ENCODE measurements at places on chromosomes 3 and 15. TPM values are rescaled to one million over a fixed set of nuclear protein-coding genes. Genes with fewer than 3 reads are reported as not detected.

GRCh38 chr15:100311154-100311625 lies 30.6 kb downstream of the ADAMTS17 start:
- H3K27ac ChIP-seq, result no peak overlapping the region
- no peaks in the 10 kb centered on the region for H3K36me3 ChIP-seq
- H3K4me1 ChIP-seq, result no peaks in the 10 kb centered on the region
- no peak for DNase-seq
- H3K4me3 ChIP-seq, result no peak overlapping the region

DNA sequence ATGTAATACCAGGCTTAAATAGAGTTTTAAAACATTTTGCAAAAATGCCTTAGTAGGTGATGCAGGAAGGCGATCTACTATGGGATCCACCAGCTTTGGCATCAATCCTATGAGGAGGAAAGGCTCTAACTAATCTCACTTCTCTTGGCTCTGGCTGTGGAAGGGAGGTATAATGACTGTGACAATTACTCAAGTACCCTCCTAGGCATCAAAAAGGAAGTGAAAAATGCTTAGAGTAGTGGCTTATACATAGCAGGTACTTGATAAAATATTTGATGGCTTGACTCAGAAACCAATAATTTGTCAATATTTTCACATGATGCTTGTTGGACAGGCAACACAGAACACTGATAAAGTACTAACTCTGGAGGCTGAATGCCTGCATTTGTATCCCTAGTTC lies 34.1 kb upstream of the SERPINI2 start:
- no peaks in the 10 kb centered on the region for H3K27me3 ChIP-seq
- no peaks in the 10 kb centered on the region for H3K4me1 ChIP-seq
- no peak overlapping the region for H3K4me3 ChIP-seq
- H3K27ac ChIP-seq, result no peak overlapping the region

GRCh38 chr3:99559196-99559595 lies 79.2 kb upstream of the COL8A1 start:
- H3K4me1 ChIP-seq, result peaks cover 5% of the 10 kb centered on the region
- H3K36me3 ChIP-seq, result no peaks in the 10 kb centered on the region
- H3K27me3 ChIP-seq, result no peaks in the 10 kb centered on the region
- no peak overlapping the region for H3K27ac ChIP-seq
- DNase-seq, result no peak
- no peak overlapping the region for H3K4me3 ChIP-seq

DNA sequence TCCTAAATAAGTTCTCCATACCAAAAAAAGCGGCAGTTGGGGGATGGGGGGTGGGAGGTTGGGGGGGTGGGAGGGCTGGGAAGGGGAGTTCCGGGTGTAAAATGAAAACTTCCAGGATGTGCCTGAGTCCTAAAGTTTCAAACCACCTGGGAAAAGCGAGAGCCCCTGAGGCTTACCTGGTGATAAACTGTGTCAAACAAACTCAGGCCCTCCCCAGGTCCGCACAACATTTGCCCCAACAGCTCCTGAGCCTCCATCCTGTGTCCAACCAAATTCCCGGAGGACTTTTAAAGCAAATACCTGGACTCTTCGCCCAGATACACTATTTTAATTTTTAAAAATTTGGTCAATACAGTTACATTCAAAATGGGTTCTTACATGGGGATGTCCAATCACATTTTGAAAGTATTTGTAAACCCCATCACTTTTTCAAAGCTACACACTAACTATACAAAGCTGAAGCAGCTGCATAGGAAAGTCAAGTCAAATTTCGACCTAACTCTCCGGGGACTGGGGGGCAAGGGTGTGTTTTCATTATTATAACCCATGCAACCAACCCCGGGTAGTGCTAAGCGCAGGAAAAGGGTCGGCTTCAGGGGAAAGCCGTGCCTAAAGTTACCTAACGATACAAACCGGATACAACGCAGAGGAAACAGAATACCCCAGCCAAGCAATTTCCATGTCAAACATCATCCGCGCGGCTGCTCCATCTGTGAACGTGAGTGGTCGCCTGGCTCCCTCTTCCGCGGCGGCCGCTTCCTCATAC lies 685 bp upstream of the FOXB1 start:
- no peaks in the 10 kb centered on the region for H3K4me1 ChIP-seq
- no peak overlapping the region for H3K27ac ChIP-seq
- H3K27me3 ChIP-seq, result peaks cover 87% of the 10 kb centered on the region
- H3K4me3 ChIP-seq, result no peak overlapping the region
- H3K36me3 ChIP-seq, result no peaks in the 10 kb centered on the region
- no peak for DNase-seq

DNA sequence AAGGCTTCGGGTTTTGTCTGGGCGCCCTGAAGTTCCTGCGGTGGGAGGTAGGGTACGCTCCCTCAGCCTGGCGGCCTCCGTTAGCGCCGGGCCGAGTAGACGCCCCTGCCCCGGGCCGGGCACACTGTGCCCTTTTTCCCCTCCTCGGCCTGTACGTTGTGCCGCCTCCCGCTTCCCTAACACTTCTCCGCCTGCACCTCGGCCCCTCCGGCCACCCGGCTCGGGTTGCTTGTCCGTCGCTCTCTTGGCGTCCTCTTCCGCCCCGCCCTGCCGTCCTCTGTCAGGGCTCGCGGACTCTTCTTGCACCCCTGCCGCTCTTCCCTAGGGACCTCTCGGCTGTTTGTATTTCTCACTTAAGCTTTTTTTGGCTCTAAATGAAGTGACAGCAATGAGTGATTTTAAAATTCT lies 384 bp downstream of the KNL1 start:
- H3K27ac ChIP-seq, result peak overlapping the region; percentile 4
- H3K4me1 ChIP-seq, result no peaks in the 10 kb centered on the region
- H3K27me3 ChIP-seq, result no peaks in the 10 kb centered on the region
- H3K4me3 ChIP-seq, result peak overlapping the region; percentile 52

GRCh38 chr3:172189213-172189612 lies 149.8 kb downstream of the FNDC3B start:
- H3K36me3 ChIP-seq, result peaks cover 4% of the 10 kb centered on the region
- peaks cover 3% of the 10 kb centered on the region for H3K4me1 ChIP-seq
- H3K27ac ChIP-seq, result no peak overlapping the region
- DNase-seq, result no peak
- no peaks in the 10 kb centered on the region for H3K27me3 ChIP-seq
- no peak overlapping the region for H3K4me3 ChIP-seq

The MASP1 gene
- 13.1 TPM for total RNA-seq

GRCh38 chr15:82890995-82891390 lies 61.5 kb downstream of the HOMER2 start:
- no peaks in the 10 kb centered on the region for H3K27me3 ChIP-seq
- DNase-seq, result no peak
- no peaks in the 10 kb centered on the region for H3K36me3 ChIP-seq
- peaks cover 3% of the 10 kb centered on the region for H3K4me1 ChIP-seq

The OCA2 gene
- total RNA-seq, result under 0.01 TPM

DNA sequence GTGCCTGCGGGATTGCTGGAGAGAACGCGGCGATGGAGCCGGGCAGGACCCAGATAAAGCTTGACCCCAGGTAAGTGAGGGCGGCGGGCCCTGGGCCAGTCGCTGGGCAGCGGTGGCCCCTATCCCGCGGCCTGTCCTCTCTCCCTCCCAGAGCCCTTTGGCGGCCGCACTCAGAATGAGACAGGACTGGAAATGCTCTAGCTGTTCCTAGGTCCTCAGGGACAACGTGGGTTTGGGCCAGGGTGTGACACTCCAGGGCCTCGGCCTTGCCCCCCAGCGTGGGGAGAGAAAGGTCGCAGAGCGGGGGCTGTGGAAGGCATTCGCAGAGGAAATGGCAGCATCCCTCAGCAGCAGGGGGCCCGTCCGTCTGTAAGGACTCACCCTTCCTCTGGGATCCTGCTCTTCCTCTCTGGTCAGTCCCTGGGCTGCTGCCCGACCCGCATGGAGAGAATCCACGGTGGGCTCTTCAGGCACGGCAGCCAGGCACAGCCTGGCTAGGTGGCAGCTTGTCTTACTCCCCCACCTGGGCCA lies 412 bp downstream of the SLC51A start:
- H3K4me3 ChIP-seq, result no peak overlapping the region
- H3K27ac ChIP-seq, result no peak overlapping the region
- peaks cover 9% of the 10 kb centered on the region for H3K27me3 ChIP-seq

- peaks cover 45% of the 10 kb centered on the region for H3K27me3 ChIP-seq
- DNase-seq, result no peak
- H3K27ac ChIP-seq, result no peak overlapping the region
- no peaks in the 10 kb centered on the region for H3K36me3 ChIP-seq
- H3K4me3 ChIP-seq, result no peak overlapping the region
- no peaks in the 10 kb centered on the region for H3K4me1 ChIP-seq
Observed at GRCh38 chr3:169666376-169667165, 3.1 kb upstream of the MECOM start.

The IGSF11 gene
- total RNA-seq, result not detected

DNA sequence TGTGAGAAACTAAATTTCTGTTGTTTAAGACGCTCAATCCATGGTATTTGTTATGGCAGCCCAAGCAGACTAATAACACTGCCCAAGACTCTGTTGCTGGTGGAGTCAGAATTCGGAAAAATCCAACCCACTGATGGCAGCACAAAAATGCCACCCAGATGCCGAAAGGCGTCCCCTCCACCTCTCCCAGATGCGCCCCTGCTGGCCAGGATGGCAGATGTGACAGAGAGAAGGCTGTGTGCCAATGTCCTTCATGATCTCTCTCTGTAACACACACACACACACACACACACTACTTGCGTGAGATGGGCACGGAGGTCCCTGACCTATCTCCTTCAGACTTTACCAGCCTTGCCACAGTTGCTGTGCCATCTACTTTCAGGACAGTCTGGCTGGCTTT lies 10.9 kb upstream of the LYSMD4 start:
- no peak overlapping the region for H3K27ac ChIP-seq
- no peak overlapping the region for H3K4me3 ChIP-seq
- H3K4me1 ChIP-seq, result no peaks in the 10 kb centered on the region
- H3K36me3 ChIP-seq, result no peaks in the 10 kb centered on the region
- peaks cover 14% of the 10 kb centered on the region for H3K27me3 ChIP-seq
- no peak for DNase-seq

- H3K4me3 ChIP-seq, result no peak overlapping the region
- no peak for DNase-seq
- no peaks in the 10 kb centered on the region for H3K27me3 ChIP-seq
- no peaks in the 10 kb centered on the region for H3K4me1 ChIP-seq
Observed at GRCh38 chr3:21062831-21063294, 688.1 kb downstream of the ZNF385D start.

The ECE2 gene
- not detected for total RNA-seq

GRCh38 chr15:38316311-38316710 lies 63.7 kb downstream of the SPRED1 start:
- H3K4me1 ChIP-seq, result peaks cover 2% of the 10 kb centered on the region
- no peak overlapping the region for H3K27ac ChIP-seq
- H3K36me3 ChIP-seq, result no peaks in the 10 kb centered on the region
- no peak overlapping the region for H3K4me3 ChIP-seq
- H3K27me3 ChIP-seq, result no peaks in the 10 kb centered on the region

The CHRNA7 gene
- total RNA-seq, result not detected

DNA sequence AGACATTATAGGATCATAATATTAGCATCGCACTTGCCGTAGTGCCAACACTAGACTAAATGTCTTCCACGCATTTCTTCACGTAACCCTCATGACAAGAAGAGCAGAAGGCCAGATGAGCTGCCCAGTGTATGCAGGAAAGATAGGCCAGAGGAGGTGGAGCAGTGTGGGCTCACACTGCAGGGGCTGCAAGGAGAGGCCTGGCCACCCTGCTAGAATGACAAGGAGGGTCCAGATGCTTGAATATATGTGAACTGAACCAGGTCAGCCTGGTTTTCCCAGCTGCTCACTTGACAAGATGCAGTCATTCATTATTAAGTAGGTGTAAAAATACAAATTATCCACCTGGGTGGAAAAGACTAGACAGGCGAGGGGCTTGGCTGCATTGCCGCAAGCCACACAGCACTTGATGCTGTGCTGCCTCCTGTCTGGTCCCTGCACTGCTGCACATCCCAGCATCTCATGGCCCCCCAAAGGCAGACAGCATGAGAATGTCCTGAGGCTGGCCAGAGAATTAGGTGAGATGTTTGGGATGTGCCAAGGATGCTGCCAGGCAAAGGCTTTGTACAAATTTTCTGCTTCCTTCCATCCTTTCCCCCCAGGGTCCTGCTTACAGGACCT lies 115.2 kb downstream of the NTRK3 start:
- no peaks in the 10 kb centered on the region for H3K4me1 ChIP-seq
- DNase-seq, result no peak
- H3K36me3 ChIP-seq, result no peaks in the 10 kb centered on the region
- no peak overlapping the region for H3K27ac ChIP-seq

DNA sequence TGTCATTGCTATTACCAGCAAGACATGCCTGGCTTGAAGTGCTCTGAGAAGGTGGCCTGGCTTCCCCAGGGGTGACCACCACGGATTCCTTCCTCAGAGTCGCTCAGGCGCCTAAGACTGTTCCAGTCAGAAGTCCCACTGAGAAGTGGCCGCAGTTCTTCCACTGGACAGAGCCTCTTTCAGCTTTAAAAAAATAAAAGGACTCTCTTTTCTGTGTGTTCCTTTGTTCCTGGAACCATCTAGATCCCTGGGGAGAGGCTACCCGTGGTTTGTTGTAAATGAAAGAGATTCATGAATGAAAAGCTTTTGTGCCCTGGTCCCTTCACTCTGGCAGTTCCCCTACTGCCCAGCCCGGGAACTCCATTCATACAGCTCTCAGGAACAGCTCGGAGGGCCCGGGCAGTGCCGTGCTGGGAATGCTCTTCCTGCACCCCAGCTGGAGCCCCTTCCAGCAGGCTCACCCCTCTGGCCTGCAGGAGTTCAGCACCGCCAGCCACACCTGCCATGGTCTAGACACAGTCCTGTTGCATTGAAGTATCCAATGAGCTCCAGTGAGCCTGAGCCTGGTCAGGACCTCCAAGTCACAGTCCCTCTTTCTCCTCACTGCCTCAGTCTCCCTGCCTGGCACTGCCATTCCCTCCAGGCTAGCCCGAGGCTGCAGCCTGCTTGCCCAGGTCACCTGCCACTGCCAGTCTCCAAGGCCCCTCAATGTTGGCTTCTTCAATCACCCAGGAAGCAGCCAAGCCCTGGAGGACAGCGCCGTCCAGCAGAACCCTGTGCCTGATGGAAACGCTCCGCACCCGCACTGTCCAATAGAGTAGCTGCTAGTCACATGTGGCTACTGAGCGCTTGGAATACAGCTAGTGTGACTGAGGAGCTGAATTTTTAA lies 75.4 kb downstream of the XXYLT1 start:
- no peak for DNase-seq
- no peak overlapping the region for H3K4me3 ChIP-seq
- no peaks in the 10 kb centered on the region for H3K36me3 ChIP-seq
- H3K4me1 ChIP-seq, result peaks cover 20% of the 10 kb centered on the region

GRCh38 chr15:48766196-48766595 lies 44.7 kb downstream of the CEP152 start:
- H3K4me3 ChIP-seq, result no peak overlapping the region
- H3K27me3 ChIP-seq, result no peaks in the 10 kb centered on the region
- H3K27ac ChIP-seq, result no peak overlapping the region
- H3K36me3 ChIP-seq, result peaks cover 5% of the 10 kb centered on the region
- peak; percentile 52 for DNase-seq

The GPR149 gene
- total RNA-seq, result not detected

- DNase-seq, result no peak
- H3K27ac ChIP-seq, result no peak overlapping the region
- H3K4me1 ChIP-seq, result no peaks in the 10 kb centered on the region
- H3K27me3 ChIP-seq, result no peaks in the 10 kb centered on the region
- no peaks in the 10 kb centered on the region for H3K36me3 ChIP-seq
- H3K4me3 ChIP-seq, result no peak overlapping the region
Observed at GRCh38 chr3:83033133-83033532, 1271.7 kb upstream of the GBE1 start.
